Astrocyte (in vitro differentiated cells and primary cell): ENCODE measurements at places on chromosomes 3 and 15. TPM values are rescaled to one million over a fixed set of nuclear protein-coding genes. Genes with fewer than 3 reads are reported as not detected.

COL6A5 gene
- total RNA-seq = 0.02 and 0.05 TPM in 2 replicates

STXBP5L gene
- 1.6 and 2.1 TPM in 2 replicates for total RNA-seq

GRCh38 chr3:138440596-138440995 is 6.2 kb downstream of the ESYT3 start:
- H3K4me3 ChIP-seq = no peak overlapping the region
- H3K36me3 ChIP-seq = no peaks in the 10 kb centered on the region
- no peak overlapping the region for H3K27ac ChIP-seq
- peaks cover 13% of the 10 kb centered on the region for H3K4me1 ChIP-seq

- H3K4me1 ChIP-seq = peaks cover 28% of the 10 kb centered on the region
- peaks cover 10% of the 10 kb centered on the region for H3K27me3 ChIP-seq
- H3K4me3 ChIP-seq = no peak overlapping the region
- no peak overlapping the region for H3K27ac ChIP-seq
Measured at GRCh38 chr3:23740517-23740965, 65.2 kb upstream of the UBE2E1 start.

GRCh38 chr3:172824229-172824628 is 73.7 kb downstream of the ECT2 start:
- no peak overlapping the region for H3K27ac ChIP-seq
- no peaks in the 10 kb centered on the region for H3K4me1 ChIP-seq

GRCh38 chr15:91133511-91133910 is 33.5 kb downstream of the SV2B start:
- no peak for DNase-seq
- H3K27me3 ChIP-seq = no peaks in the 10 kb centered on the region
- no peaks in the 10 kb centered on the region for H3K4me1 ChIP-seq
- no peaks in the 10 kb centered on the region for H3K36me3 ChIP-seq

DNA sequence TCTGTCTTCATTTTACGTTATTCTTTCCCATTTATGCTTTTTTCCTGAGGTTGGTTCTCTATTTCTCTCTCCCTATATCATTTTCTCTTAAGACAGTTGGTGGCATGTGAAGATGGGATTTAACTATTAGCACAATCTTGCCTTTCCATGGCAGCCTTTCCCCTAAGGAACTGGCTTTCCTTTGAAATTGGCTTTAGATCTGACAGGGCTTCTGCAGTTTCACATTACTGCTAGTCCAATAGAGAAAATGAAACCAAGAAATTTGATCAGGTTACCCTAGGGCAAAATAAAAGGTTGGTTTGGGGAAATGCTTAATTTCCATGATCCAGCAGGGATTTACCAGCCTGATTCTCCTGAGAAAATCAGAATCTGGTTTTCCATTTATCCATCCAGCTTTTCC is 22.7 kb upstream of the CHL1 start:
- no peak overlapping the region for H3K4me3 ChIP-seq
- no peaks in the 10 kb centered on the region for H3K27me3 ChIP-seq
- H3K4me1 ChIP-seq = no peaks in the 10 kb centered on the region
- H3K36me3 ChIP-seq = no peaks in the 10 kb centered on the region

DUOX1 gene
- total RNA-seq = 0.07 and 0.26 TPM in 2 replicates

- H3K27me3 ChIP-seq = no peaks in the 10 kb centered on the region
- no peak for DNase-seq
- H3K36me3 ChIP-seq = peaks cover 71% of the 10 kb centered on the region
- no peak overlapping the region for H3K27ac ChIP-seq
- peaks cover 4% of the 10 kb centered on the region for H3K4me1 ChIP-seq
Measured at GRCh38 chr3:194434503-194434902, 35.4 kb upstream of the GP5 start.

- peaks cover 24% of the 10 kb centered on the region for H3K36me3 ChIP-seq
- H3K4me3 ChIP-seq = no peak overlapping the region
- no peak overlapping the region for H3K27ac ChIP-seq
- H3K4me1 ChIP-seq = no peaks in the 10 kb centered on the region
- no peak for DNase-seq
Measured at GRCh38 chr3:112114576-112115160, 18.4 kb downstream of the GCSAM start.

OR5K1 gene
- not detected in 2 replicates for total RNA-seq

GRCh38 chr3:39707314-39707909 is 102.0 kb upstream of the MYRIP start:
- H3K36me3 ChIP-seq = no peaks in the 10 kb centered on the region
- H3K27ac ChIP-seq = no peak overlapping the region
- no peaks in the 10 kb centered on the region for H3K4me1 ChIP-seq
- DNase-seq = peak; percentile 13

- H3K27ac ChIP-seq = no peak overlapping the region
- no peak overlapping the region for H3K4me3 ChIP-seq
- peaks cover 52% of the 10 kb centered on the region for H3K4me1 ChIP-seq
Measured at GRCh38 chr3:172134352-172134751, 95.0 kb downstream of the FNDC3B start.

PLSCR2 gene
- not detected in 2 replicates for total RNA-seq

- H3K4me3 ChIP-seq = no peak overlapping the region
- no peaks in the 10 kb centered on the region for H3K4me1 ChIP-seq
- no peaks in the 10 kb centered on the region for H3K36me3 ChIP-seq
- DNase-seq = no peak
Measured at GRCh38 chr3:64732576-64732975, 44.8 kb upstream of the ADAMTS9 start.

HRH1 gene
- total RNA-seq = 2.1 and 2.4 TPM in 2 replicates

- no peak overlapping the region for H3K27ac ChIP-seq
- no peaks in the 10 kb centered on the region for H3K36me3 ChIP-seq
- no peaks in the 10 kb centered on the region for H3K27me3 ChIP-seq
- no peak for DNase-seq
- H3K4me3 ChIP-seq = no peak overlapping the region
- no peaks in the 10 kb centered on the region for H3K4me1 ChIP-seq
Measured at GRCh38 chr3:144963810-144964209, 992.2 kb downstream of the DIPK2A start.

DNA sequence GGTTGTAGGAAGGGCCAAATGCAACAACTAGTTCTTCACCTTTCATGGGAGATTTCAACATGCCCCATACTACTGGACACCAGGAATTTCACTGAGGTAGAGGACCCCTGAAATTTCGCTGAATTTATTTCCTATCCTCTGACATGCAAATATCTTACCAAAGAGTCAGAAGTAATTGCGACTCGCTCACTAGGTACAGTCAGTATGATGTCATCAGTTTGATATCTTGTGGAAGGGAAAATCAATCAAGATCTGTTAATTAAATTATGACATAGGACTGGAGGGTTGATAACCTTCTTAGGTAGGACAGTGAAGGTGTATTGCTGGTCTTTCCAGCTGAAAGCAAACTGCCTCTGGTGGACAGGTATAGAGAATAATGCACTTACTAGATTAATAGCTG is 74.9 kb upstream of the TNIK start:
- no peak overlapping the region for H3K27ac ChIP-seq
- H3K36me3 ChIP-seq = no peaks in the 10 kb centered on the region
- no peaks in the 10 kb centered on the region for H3K4me1 ChIP-seq
- no peak overlapping the region for H3K4me3 ChIP-seq

GRCh38 chr3:95738045-95738444 is 1076.3 kb upstream of the EPHA6 start:
- H3K4me1 ChIP-seq = no peaks in the 10 kb centered on the region
- no peaks in the 10 kb centered on the region for H3K36me3 ChIP-seq
- H3K27ac ChIP-seq = no peak overlapping the region
- no peak overlapping the region for H3K4me3 ChIP-seq
- DNase-seq = no peak

DNA sequence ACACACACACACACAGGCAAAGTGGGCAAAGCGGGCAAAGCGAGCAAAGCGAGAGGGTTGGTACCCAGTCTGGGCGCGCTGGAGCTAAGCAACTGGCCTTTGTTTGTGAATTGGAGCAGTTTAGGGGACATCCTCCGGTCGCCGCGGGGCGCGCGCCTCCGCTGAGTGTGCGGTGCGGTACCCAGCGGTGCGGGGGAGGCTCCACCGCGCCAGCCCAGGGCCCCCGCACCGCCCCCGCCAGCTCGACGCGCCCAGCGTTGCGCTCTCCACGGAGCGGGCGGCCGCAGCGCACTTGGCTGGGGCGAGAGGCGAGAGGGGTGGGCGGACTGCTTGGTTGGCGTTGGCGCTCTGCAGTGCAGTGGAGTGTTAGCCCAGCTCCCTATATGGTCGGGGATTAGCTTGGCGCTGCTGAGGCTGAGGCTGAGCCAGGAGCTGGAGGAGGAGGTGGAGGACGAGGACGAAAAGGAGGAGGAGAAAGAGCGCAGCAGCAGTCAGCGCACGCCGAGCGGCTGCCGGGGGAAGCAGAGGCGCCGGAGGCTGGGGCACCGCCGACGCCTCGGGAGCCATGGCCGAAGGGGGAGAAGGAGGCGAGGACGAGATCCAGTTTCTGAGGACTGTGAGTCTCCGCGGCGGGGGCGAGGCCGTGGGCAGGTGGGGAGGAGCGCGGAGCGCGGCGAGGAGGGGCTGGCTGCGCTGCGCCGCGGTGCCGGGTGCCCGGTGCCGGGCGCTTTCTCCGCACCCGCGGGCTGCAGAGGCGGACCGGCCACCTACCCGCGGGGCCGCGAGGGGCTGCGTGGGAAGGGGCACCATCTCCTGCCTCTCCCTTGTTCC is at the start of gene RYR3:
Gene RYR3 (plus strand): TSS at position 487 of the 831 bp plus-strand sequence. CDS start 79 bp downstream, at position 566.
- H3K4me1 ChIP-seq = no peaks in the 10 kb centered on the region
- H3K4me3 ChIP-seq = peak within 1 kb of the TSS; percentile 37
- DNase-seq = peak; percentile 45

- H3K36me3 ChIP-seq = no peaks in the 10 kb centered on the region
- H3K27ac ChIP-seq = no peak overlapping the region
- no peak for DNase-seq
- no peak overlapping the region for H3K4me3 ChIP-seq
- H3K4me1 ChIP-seq = peaks cover 9% of the 10 kb centered on the region
Measured at GRCh38 chr15:99403597-99403996, 152.3 kb downstream of the LRRC28 start.

DNA sequence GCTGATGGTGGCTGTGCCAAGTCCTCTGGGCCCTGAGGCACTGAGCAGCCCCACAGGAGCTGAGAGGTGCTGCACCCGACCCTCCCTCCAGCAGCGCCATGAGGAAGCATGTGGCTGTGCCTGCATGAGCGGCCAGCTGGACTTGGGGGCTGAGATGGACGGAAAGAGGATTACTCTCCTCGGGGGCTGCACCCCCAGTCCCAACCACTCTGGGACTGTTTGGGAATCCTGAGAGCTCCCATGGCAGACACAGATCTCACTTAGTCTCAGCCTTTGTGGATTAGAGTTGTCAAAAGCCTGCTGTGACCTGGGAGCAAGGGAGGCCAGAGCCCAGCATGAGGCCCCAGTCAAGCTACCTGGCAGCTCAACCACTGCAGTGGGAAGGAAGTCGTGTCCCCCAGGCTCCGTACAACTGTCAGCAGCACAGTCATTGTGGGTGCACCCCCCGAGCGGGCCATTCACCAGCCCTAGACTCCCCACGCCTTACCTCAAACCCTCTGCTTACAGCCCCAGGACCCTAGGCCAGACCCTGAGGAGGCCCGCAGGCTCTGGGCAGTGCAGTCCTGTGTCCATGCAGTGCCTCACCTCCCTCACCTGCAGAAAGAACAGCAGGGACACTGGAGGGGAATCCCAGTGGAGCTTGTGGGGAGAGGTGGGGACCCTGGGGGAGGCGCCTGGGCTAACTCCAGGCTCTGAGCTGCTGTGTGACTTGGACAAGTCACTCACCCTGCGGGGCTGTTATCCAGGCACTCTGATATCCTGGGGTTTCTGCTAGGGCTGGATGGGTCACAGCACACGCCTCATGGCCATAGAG is 17.1 kb downstream of the PRR23E start:
- H3K36me3 ChIP-seq = no peaks in the 10 kb centered on the region
- no peaks in the 10 kb centered on the region for H3K4me1 ChIP-seq
- DNase-seq = no peak
- H3K4me3 ChIP-seq = no peak overlapping the region
- H3K27me3 ChIP-seq = no peaks in the 10 kb centered on the region
- H3K27ac ChIP-seq = no peak overlapping the region

ADPRH gene
- total RNA-seq = 2.6 and 3.1 TPM in 2 replicates

A4GNT gene
- total RNA-seq = not detected in 2 replicates

DNA sequence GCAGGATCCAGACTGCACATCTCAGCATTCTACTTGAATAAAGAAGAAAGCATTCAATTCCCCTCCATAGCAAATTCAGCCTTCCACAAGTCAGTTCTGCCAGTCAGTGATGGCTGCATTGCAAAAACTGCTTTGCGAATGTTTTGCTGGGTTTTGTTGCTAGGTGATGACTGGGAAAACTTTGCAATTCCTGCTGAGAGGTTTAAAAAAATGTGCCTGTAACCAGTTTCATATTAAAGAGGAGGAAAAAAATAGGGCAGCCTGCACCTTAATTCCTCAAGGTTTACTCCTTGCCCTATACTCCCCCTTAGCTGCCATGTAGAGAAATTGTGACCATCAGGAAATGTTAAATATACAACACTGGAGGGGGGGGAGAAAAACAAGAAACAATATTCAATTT is 225.6 kb upstream of the ATP11B start:
- H3K4me3 ChIP-seq = no peak overlapping the region
- DNase-seq = peak; percentile 39
- no peak overlapping the region for H3K27ac ChIP-seq
- H3K36me3 ChIP-seq = no peaks in the 10 kb centered on the region
- no peaks in the 10 kb centered on the region for H3K27me3 ChIP-seq

- H3K27me3 ChIP-seq = no peaks in the 10 kb centered on the region
- H3K27ac ChIP-seq = no peak overlapping the region
- DNase-seq = no peak
Measured at GRCh38 chr15:40554161-40554525, 10.7 kb downstream of the CCDC32 start.

DNA sequence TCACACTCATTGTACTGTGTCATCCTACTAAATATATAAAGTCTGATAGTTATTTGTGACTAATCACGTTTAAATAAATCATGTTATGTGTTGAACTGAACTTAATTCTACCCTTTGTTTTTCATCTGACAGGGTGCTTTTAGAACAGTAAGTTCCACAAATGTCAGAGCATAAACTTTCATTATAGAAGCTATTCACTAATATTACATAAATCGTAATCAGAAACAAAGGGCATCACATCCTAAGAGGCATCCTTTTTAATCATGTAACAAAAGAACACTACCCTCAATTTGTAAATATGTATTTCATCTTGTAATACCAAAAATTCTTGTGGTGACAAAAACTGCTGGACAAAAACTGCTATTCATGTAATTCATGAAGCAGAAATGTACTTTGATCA is 50.8 kb downstream of the KCNH8 start:
- H3K27ac ChIP-seq = no peak overlapping the region
- no peak overlapping the region for H3K4me3 ChIP-seq
- H3K4me1 ChIP-seq = no peaks in the 10 kb centered on the region
- DNase-seq = no peak

DNA sequence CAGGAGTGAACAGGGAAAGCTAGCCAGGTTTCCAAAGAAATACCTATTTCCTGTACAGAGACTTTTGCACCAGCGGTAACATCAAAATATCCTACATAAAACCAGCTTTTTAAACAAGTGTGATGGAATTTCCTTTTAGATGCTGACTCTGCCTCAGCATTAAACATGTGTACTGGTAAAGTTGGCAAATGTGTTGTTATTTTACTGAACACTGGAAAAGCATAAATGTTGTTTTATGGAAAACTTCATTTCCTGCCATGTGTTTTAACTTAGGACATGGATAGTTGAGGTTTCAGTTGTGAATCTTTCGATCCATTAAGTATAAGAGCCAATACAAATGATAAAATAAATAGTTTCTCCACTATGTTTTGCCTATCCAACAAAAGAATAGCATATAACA is 15.7 kb downstream of the OXNAD1 start:
- H3K4me3 ChIP-seq = no peak overlapping the region
- H3K4me1 ChIP-seq = no peaks in the 10 kb centered on the region
- H3K27ac ChIP-seq = no peak overlapping the region
- no peak for DNase-seq
